Stimulated activated CD4-positive, alpha-beta T cell treated with anti-CD3 and anti-CD28 coated beads, Interleukin-2, amount 100 ng/mL, for 24 hours (primary cell): ENCODE measurements at places on chromosomes 7 and 10.
A peak's percentile ranks its signal among the peaks of the same experiment; 100 is the strongest.

- DNase-seq: no peak
These were observed 24.0 kb upstream of the RBM33 start for GRCh38 chr7:155620497-155620896.

- no peak for DNase-seq
These were observed 313.3 kb upstream of the AKR1E2 start for GRCh38 chr10:4512671-4513240.

DNA sequence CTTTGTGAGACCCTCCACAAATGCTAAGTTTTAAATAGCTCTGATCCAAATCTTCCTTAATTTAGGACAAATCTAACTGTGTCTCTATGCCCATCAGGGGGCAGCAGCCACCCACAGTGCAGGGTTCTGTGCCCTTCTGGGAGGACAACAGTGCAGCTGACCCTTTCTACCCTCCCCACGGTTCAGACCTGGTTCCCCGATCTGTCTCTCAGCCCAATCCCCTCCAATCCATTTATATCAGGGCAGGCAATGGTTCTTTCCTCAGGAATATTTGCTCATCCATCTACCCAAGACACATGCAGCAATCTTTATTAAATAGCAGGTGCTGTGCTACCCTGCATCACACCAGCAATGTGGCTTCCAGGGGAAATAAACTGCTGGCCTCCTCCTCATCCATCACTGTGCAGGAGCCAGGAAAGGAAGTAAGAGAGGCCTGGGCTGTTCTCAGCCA lies 4.0 kb upstream of the RBM28 start:
- DNase-seq: peak; percentile 58

GRCh38 chr7:123401295-123401694 lies 133.1 kb downstream of the IQUB start:
- DNase-seq: no peak

DNA sequence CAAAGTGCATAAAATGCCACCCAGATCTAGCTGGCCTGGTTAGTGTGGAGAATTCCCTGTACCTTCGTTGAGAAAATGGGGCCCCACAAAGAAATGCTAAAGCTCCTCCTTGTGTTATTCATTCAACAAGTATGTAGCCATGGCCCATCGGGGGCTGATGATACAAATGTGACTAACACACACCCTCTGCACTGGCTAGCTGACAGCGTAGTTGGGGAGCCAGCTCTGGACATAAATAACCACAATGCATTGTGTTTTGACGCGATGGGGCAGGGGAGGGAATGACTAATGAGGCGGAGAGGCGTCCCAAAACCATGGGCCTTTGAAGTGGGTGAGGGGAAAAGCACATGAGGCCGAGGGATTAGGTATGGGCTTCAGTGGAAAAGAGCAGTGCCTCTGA lies 28.2 kb upstream of the ASL start:
- no peak for DNase-seq

DNA sequence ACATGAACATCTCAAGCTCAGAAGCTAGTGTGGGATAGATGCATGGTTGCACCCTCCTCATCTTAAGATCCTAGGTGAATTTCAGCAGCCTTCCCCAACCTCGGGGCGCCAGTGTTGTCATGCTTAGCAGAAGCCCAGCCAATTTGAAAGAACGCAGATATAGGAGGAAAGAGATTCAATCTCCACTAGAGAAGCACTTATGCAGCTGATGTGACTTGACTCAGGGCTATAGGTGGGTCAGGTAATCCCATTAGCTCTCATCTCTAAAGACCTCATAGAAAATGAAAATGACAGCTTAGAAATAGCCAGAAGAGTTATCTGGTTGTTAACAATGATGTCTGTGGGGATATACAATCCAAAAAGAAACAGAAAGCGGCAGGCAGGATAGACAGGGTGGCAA lies 310.5 kb downstream of the GPAM start:
- DNase-seq: no peak

GRCh38 chr7:100808354-100808875 lies 18.9 kb downstream of the EPHB4 start:
- no peak for DNase-seq

GRCh38 chr7:98192781-98193457 lies 18.3 kb upstream of the BHLHA15 start:
- DNase-seq: no peak

GRCh38 chr10:89266721-89267453 lies 15.3 kb upstream of the LIPA start:
- DNase-seq: no peak

- DNase-seq: no peak
These were observed 34.4 kb upstream of the HABP2 start for GRCh38 chr10:113518415-113518814.

DNA sequence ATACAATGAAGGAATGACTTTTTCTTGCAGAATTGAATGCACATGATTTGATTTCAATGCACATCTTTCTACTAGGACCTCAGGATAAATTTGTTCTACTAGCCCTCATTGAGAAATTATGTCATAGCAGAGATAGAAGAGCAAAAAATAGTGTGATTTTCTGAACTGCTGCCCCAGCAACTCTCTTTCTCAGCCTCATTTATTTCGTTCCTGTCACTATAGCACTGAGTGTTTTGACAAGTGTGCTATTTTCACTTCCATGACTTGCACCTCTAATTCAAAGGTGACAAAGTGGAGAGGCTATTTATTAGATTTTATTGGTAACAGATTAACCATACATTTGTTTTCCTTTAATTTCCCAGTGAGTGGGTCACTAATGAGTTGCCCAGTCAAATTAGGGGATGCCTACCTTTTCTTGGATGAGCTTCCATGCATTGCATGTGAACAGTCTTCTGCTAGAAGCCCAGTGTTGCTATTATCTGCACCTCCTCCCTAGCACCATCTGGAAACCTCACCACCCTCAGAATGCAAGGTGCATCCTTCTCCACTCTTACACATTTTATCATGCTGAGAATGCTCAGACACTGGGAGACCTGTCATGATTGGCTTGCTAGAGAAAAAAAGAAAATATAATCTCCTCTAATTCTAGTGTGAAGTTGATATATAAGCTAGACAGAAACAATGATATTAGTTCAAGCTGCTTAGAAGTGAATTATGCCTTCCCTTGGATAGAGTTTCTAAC lies 119.6 kb upstream of the CTTNBP2 start:
- DNase-seq: no peak

DNA sequence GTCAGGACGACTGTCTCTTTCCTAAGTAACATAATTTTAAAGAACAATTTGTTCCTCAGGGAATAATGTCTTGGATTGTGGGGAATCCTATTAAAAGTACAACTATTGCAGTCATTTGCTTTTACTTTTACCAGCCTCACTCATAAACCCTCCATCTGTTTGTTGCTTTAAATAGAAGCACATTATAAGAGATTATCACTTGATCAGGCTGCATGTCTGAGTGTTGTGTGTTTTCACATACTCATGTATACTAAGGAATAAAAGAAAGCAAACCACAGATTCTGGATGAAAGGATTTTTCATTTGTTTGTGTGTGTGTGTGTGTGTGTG lies 1077.8 kb downstream of the KCNMA1 start:
- no peak for DNase-seq

- no peak for DNase-seq
These were observed 36.8 kb downstream of the NACAD start for GRCh38 chr7:45052011-45052410.

DNA sequence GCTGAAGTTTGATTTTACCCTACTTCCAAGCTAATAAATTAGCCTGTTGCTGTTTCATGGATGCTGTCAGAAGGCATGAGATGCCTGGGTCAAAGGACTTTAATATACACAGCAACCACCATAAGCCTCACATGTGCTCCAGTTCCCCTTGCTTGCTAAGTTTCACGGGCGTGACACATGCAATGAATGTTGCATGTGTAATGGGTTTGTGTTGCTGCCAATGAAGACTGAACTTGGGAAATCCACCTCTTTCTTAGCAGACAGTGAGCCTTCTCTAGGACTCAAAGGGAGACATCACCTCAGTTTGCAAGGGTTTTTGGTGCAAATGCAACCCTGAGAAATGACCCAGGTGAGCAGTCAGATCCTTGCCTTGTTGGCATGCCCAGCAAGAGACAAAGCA lies 505.5 kb upstream of the PODXL start:
- no peak for DNase-seq

DNA sequence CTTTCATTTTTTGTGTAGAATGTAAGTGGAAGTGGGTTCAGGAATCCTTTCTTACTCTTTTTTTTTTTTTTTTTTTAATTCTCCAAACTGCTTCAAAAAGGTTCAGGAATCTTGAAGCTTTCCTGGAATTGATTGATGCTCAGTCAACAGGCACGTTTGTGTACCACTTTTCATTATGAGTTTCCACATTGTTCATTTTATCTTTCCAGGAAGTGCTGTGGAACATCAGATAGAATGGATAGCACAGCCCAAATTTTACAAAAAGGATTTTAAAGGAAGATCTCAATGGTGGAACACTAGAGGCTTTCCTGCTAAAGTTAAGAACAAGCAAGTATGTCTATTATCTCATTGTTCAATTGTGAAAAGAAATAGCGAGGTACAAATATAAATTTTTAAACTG lies 1.9 kb upstream of the PPP1R35 start:
- DNase-seq: no peak

GRCh38 chr10:122253605-122254004 lies 17.5 kb upstream of the BTBD16 start:
- DNase-seq: no peak

GRCh38 chr7:149884016-149884415 lies 10.2 kb downstream of the ATP6V0E2 start:
- DNase-seq: no peak
